Putamen (tissue), 1 donor: ENCODE measurements at places on chromosomes 11 and 22.

GRCh38 chr11:4748438-4748837 is 21.3 kb downstream of the OR51F1 start:
- no peak for DNase-seq

DNA sequence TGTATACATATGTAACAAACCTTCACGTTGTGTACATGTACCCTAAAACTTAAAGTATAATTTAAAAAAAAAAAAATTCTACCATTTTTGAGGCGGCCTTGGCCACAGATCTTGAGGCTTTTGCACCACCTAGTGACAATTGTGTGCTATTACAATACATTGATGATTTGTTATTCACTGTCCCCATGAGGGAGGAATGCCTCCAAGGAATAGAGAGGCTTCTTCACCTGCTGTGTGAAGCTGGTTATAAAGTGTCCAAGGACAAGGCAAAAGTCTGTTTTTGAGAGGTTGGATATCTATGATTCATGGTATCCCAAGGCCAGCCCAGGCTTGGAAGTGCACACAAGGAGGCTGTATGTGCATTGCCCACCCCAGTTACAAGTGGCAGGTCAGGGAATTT is 30.7 kb downstream of the SLC22A25 start:
- DNase-seq = no peak

- DNase-seq = no peak
Measured at GRCh38 chr22:20995329-20996030, 6.4 kb downstream of the THAP7 start.

DNA sequence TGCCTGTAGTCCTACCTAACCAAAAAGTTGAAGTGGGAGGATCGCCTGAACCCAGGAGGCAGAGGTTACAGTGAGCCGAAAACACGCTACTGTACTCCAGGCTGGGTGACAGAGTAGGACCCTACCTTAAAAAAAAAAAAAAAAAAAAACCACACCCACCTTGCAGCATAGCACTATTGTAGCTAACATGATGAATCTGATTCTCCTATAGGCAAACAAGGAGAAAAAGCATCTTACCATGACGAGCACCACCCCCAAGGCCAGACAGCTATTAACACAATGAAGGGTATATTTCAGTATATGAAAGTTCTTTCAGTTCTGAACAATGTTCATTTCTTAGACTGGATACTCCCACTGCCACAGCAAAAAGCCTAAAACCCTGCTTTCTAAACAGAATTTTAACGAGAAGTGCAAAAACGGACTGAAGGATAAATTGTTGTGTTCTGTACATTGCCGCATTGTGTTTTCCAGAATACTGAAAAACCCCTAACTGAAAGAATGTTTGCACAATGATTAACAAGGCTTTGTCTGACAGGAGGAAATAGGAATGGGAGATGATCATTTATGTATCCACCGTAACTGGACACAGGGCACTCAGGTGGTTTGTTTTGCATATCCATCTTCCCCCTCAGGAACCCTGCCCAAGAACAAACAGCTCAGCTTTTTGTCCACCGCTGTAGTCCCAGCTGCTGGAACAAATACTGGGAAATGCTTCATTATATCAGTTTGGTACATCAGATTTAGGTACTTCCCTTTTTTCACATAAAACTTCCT is 8.9 kb downstream of the PISD start:
- DNase-seq = no peak

- DNase-seq = peak; percentile 85
Measured at GRCh38 chr11:118098996-118099837, 12.5 kb upstream of the SMIM35 start.

GRCh38 chr11:96147906-96148486 is 195.0 kb downstream of the MAML2 start:
- no peak for DNase-seq

DNA sequence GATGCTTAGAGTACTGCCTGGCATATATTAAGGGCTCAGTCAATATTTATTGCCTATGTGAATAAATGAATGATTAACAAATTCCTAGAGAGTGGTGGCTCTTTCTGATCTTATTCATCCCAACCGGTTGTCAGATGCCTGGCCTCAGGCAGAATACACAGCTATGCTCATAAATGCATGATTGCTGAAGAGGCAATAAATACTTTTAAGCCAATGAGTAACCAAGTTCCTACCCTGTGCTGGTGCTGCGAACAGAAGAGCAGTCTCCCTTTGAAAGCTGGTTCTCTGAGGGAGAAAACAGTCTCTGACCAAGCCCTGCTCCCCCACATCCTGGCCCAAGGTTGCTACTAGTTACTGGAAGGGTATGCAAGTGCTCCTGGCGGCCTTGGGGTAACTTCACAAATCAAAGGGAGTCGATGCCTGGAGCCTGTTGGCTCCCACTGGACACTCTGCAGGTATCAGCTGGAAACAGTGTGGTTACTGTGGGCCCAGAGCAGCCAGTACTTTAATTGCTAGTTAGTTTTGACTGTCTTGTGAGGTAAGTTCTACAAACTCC is 2.8 kb downstream of the USH1C start:
- no peak for DNase-seq

DNA sequence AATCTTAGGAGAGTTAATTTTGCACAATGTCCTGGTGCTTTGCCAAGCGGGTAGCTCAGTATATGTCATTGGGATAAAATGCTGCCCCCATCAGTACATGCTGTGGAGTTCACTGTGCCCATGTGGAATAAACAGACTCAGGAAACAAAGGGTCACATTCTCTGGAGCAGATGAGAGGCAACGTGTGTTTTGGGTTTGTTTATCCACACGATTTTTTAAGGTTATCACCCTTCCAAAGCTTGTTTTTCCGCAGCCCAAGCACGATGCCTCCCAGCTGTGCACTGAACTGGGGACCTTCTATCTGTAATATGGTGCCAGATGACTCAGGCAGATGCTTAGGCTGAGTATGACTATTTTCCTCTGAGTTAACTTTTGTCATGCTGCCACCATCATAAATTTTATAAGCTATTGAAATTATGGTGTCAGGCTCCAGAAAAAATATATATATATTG is 6.5 kb downstream of the OR4D6 start:
- DNase-seq = no peak

DNA sequence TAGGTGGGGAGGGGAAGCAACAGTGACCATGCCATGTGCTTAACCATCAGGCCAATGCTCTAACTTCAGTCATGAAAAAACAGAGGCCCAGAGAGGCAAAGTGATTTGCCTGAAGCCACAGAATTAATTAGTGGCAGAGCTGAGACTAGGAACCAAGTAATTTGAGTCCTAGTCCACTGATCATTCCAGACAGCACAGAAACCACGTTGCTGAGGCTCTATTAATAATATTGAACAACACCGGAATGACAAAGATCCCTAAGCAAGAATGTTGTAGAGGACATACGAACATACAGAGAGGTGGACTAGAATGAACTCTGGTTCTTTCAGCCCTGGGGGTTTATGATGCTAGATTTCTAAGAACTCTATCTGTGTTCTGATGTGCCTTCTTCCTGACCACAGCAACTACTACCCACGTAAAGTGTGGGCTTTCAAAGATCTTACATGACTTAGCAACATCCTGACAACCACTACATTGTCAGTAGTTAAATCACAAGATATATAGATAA is 92.3 kb downstream of the GAB2 start:
- DNase-seq = no peak

DNA sequence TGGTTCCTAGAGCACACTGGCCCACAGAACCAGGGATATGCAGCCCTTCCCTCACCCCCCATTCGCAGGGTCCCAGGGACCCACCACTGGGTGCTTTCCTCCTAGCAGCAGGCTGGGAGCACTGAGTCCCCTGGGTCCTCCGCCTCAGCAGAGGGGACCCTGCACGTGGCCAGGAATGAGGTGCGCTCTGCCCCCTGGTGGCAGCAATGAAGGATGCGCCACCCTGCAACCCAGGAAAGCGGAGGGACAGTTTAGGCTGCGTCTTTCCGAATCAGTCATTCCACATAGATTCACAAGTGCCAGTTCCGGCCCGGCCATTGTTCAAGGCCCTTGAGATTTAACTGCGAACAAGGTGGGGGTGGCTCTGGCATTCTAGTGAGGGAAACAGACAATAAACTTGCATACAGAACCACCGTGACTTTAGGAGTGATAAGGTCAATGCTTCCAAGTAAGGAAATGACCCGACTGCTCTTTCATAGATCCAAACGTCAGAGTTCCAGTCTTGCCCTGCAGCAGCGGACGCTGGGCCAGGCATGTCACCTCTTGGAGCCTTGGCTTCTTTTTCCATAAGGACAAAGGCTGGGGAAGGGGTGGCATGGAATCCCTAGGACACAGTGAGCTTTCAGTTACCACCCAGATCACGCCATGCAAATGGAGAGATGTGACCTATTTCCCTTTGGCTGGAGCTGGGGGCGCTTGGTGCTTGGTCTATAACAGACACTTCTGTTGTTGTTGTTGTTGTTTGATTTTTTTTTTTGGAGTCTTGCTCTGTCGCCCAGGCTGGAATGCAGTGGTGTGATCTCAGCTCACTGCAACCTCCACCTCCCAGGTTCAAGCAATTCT is 7.7 kb downstream of the RIN1 start:
- peak; percentile 58 for DNase-seq

DNA sequence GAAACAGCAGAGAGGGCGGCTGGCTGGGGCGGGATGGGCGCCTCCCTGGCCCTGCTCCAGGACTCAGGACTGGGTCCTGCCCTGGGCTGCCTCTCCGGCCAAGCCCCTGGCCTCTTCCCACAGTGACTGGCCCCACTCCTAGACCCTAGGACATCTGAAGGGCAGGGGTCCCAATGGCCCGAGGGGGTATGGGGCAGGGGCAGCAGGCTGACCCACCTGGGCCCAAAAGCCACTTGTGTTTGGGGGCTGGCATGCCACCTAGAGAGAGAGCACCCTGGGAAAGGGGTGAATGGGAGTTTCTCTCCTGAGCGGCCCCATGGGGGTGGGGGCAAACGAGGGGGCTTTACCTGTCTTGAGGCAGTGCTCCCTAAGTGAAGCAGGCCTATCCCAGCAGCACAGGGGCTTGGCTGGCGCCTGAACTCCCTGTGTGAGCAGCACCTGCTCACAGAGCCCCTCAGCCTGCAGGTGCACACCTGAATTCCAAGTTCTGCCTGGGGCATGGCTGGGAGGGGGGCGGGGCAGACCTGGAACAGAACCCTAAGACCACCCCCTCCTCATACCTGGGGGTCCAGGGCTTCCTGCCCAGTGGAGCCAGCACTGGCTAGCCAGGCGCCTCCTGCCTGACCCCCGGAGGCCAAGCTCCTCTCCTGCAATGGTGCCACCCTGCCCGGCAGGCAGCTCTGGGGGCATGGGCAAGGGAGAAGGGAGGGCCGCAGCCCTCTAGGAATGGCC is 16.9 kb downstream of the DUSP8 start:
- DNase-seq = no peak

GRCh38 chr11:44305470-44306051 is 4.4 kb downstream of the ALX4 start:
- DNase-seq = no peak
